ENCODE measurements at places on chromosomes 7 and 10. TPM values are rescaled to one million over a fixed set of nuclear protein-coding genes. Genes with fewer than 3 reads are reported as not detected.

- no peak overlapping the region for H3K4me3 ChIP-seq
- no peaks in the 10 kb centered on the region for H3K4me1 ChIP-seq
- no peak overlapping the region for H3K27ac ChIP-seq
- no peak for DNase-seq
- H3K36me3 ChIP-seq = no peaks in the 10 kb centered on the region
- peaks cover 45% of the 10 kb centered on the region for H3K27me3 ChIP-seq
These were observed 2.6 kb downstream of the PRLHR start for GRCh38 chr10:118592675-118593330.

- no peak overlapping the region for H3K4me3 ChIP-seq
- H3K27ac ChIP-seq = peak overlapping the region; percentile 86
- H3K27me3 ChIP-seq = no peaks in the 10 kb centered on the region
- no peak for DNase-seq
These were observed 67.5 kb downstream of the NT5C2 start for GRCh38 chr10:103125323-103126267.

- H3K27ac ChIP-seq = no peak overlapping the region
- H3K27me3 ChIP-seq = no peaks in the 10 kb centered on the region
- no peaks in the 10 kb centered on the region for H3K36me3 ChIP-seq
- no peak for DNase-seq
- H3K4me1 ChIP-seq = no peaks in the 10 kb centered on the region
These were observed 141.6 kb downstream of the EMX2 start for GRCh38 chr10:117684046-117684610.

DNA sequence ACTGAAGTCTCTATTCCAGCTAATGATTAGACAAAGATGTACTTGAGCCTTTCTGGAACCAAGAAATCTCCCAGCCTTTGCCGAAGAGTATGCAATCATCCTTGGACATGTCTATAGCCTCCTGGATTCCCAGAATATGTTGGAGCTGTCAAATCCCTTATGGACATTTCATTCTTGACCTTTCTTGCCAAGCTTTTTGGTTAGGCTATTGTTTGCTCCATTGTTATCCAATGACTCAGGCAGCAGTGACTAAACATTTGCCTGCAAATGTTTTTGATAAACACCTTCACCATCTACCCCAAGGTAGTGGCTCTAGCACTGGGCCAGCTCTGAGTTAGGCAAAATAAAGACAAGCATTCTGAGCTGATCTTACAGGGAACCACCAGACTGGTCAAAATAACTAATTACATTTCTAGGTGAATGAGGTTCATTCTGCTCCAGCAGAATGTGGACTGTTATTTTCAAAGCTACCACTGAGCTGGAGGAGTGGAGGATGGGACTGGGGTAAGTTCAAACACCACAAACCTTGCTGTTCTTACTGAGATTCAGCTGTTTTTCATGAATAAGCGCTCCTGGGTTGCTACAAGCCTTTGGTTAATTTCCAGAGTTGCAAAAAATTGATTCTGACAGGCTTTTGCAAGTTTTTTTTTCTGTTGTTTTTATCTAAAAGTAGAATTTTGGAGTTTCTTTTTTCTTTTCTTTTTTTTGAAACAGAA lies 81.0 kb downstream of the TMEM270 start:
- no peaks in the 10 kb centered on the region for H3K27me3 ChIP-seq
- H3K4me1 ChIP-seq = no peaks in the 10 kb centered on the region
- no peak overlapping the region for H3K4me3 ChIP-seq
- H3K36me3 ChIP-seq = no peaks in the 10 kb centered on the region

GRCh38 chr10:102504179-102504975 lies 605 bp downstream of the SUFU start:
- H3K27me3 ChIP-seq = no peaks in the 10 kb centered on the region
- peak overlapping the region; percentile 89 for H3K4me3 ChIP-seq
- peaks cover 7% of the 10 kb centered on the region for H3K36me3 ChIP-seq
- H3K27ac ChIP-seq = peak overlapping the region; percentile 89
- no peak for DNase-seq

- H3K36me3 ChIP-seq = no peaks in the 10 kb centered on the region
- H3K4me1 ChIP-seq = no peaks in the 10 kb centered on the region
- no peak overlapping the region for H3K27ac ChIP-seq
- no peak overlapping the region for H3K4me3 ChIP-seq
- no peak for DNase-seq
These were observed 284.7 kb upstream of the SHH start for GRCh38 chr7:156096771-156097538.

- peaks cover 4% of the 10 kb centered on the region for H3K36me3 ChIP-seq
- DNase-seq = no peak
- no peaks in the 10 kb centered on the region for H3K4me1 ChIP-seq
- H3K27ac ChIP-seq = no peak overlapping the region
- peak overlapping the region; percentile 28 for H3K4me3 ChIP-seq
- peaks cover 44% of the 10 kb centered on the region for H3K27me3 ChIP-seq
These were observed 1.1 kb upstream of the MOGAT3 start for GRCh38 chr7:101201695-101202602.

DNA sequence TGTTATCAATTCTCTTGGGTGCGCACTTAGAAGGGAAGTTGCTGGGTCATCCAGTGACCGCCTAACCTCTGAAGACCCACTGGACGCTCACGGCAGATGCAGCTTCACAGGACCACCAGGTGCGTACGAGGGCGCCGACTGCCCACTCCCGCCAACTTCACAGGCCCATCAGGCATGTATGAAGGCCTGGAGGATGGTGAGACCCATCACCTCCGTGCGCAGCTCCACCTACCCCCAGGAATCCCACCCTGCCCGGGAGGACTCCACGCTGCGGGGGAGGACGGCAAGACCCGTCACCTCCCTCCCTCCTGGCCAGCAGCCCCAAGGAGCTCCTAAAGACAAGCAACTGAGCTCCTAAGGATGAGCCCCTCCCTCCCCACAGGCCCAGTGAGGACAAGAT lies 146.9 kb downstream of the MAD1L1 start:
- H3K27ac ChIP-seq = no peak overlapping the region
- no peak for DNase-seq
- H3K36me3 ChIP-seq = no peaks in the 10 kb centered on the region
- peaks cover 4% of the 10 kb centered on the region for H3K4me1 ChIP-seq

DNA sequence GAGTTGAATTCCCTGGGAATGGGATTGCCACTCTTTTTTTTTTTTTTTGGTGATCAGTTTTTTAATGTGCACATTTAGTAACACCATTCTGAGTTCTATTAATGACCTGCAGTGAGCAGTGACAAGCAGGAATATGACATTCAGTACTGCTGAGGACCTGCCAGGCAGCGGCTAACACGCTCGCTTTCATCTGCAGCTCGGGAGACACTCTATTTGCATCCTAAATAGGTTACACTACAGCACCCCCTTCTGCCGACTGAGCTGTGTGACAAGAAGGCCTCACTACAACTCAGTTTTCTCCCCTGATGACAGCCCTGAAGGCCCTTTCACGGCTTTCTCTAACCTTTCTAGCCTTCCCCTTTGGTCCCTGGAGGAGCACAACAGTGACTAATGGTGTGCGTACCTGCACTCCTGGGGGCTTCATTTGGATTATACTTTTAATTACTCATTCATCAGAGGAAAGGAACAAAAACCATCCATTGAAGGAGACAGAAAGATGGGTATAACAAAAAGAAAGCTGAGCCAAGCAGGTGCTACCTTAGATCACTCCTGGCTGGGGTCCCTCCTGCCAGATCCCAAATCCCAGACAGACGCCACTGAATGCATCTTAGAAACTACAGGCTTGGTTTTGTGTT lies 872.4 kb downstream of the LRMDA start:
- H3K27me3 ChIP-seq = no peaks in the 10 kb centered on the region
- no peaks in the 10 kb centered on the region for H3K36me3 ChIP-seq
- no peak overlapping the region for H3K27ac ChIP-seq
- no peak overlapping the region for H3K4me3 ChIP-seq

DNA sequence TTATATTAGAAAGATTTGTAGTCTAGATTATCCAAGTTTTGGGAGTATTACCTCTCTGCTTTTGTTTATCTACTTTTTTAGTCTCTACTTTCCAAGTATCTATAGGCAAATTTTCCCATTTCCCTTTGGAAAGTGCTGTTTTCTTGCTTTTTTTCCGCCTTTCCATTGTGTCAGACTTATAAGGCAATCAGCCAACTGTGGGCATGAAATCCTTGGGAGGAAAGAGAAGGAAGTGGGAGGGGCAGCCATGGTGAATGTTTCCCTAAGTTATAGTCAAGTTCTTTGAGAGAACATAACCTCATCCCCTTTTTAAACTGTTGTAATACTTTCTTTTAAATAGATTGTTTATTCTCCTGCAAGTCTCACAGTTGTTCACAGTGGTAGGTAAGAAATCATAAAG lies 52.6 kb downstream of the PTEN start:
- H3K4me3 ChIP-seq = no peak overlapping the region
- no peaks in the 10 kb centered on the region for H3K36me3 ChIP-seq
- H3K4me1 ChIP-seq = peaks cover 29% of the 10 kb centered on the region
- DNase-seq = no peak
- H3K27ac ChIP-seq = peak overlapping the region; percentile 21

DNA sequence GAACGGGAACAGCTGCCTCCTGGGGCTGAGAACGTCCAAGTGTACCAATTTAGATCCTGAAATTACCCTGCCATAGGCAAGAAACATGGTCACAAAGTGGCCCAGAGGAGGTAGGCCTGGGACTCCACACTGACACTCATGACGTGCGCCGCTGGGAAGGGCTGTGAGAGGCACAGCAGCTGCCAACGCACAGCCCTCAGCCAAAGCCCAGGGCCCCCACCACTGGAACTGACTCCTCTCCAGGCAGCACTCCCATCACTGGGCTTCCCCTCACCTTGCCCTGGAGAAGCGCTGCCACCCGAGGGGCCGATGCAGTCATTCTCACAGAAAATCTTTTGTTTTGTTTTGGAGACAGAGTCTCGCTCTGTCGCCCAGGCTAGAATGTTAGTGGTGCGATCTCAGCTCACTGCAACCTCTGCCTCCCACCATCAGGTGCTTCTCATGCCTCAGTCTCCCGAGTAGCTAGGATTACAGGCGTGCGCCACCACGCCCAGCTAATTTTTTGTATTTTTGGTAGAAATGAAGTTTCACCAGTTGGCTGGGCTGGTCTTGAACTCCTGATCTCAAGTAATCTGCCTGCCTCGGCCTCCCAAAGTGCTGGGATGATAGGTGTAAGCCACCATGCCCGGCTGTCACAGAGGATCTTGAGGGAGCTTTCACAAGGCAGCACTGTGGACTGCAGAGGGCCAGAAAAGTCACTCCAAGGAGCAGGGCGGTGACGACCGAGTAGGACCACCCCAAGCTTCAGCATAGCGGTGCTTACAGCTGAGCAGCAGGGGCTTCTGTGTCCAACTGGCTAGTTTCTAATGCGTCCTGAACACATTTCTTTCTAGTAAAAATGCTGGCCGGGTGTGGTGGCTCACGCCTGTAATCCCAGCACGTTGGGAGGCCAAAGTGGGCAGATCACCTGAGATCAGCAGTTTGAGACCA lies 13.5 kb downstream of the GUSB start:
- H3K36me3 ChIP-seq = peaks cover 4% of the 10 kb centered on the region
- no peak for DNase-seq
- no peak overlapping the region for H3K27ac ChIP-seq
- H3K4me1 ChIP-seq = no peaks in the 10 kb centered on the region
- H3K4me3 ChIP-seq = no peak overlapping the region

GRCh38 chr7:116779216-116779615 lies 83.2 kb upstream of the CAPZA2 start:
- no peaks in the 10 kb centered on the region for H3K27me3 ChIP-seq
- no peak overlapping the region for H3K4me3 ChIP-seq
- H3K4me1 ChIP-seq = peaks cover 56% of the 10 kb centered on the region

GRCh38 chr10:112421731-112422130 lies 25.0 kb downstream of the ZDHHC6 start:
- no peak for DNase-seq
- H3K4me3 ChIP-seq = no peak overlapping the region
- no peaks in the 10 kb centered on the region for H3K4me1 ChIP-seq
- H3K36me3 ChIP-seq = peaks cover 12% of the 10 kb centered on the region
- no peak overlapping the region for H3K27ac ChIP-seq
- no peaks in the 10 kb centered on the region for H3K27me3 ChIP-seq

- peaks cover 5% of the 10 kb centered on the region for H3K27me3 ChIP-seq
- H3K36me3 ChIP-seq = no peaks in the 10 kb centered on the region
- H3K4me1 ChIP-seq = peaks cover 4% of the 10 kb centered on the region
- H3K27ac ChIP-seq = no peak overlapping the region
- H3K4me3 ChIP-seq = no peak overlapping the region
These were observed 282.3 kb downstream of the GATA3 start for GRCh38 chr10:8336629-8337331.

GRCh38 chr10:14220026-14220425 lies 110.7 kb downstream of the FRMD4A start:
- H3K27ac ChIP-seq = no peak overlapping the region
- H3K36me3 ChIP-seq = no peaks in the 10 kb centered on the region
- no peak for DNase-seq
- no peaks in the 10 kb centered on the region for H3K4me1 ChIP-seq
- H3K27me3 ChIP-seq = no peaks in the 10 kb centered on the region

GRCh38 chr7:110061387-110061786 lies 1029.5 kb upstream of the LRRN3 start:
- no peak for DNase-seq
- no peaks in the 10 kb centered on the region for H3K27me3 ChIP-seq
- no peak overlapping the region for H3K27ac ChIP-seq
- H3K4me3 ChIP-seq = no peak overlapping the region
- no peaks in the 10 kb centered on the region for H3K4me1 ChIP-seq

Gene GSTO2
- total RNA-seq = not detected

Gene GBX1
- not detected for total RNA-seq

Gene AHCYL2
- total RNA-seq = 41.0 TPM

Gene TNS3
- 39.4 TPM for total RNA-seq
